ENCODE measurements at places on chromosomes 4 and X.
A peak's percentile ranks its signal among the peaks of the same experiment; 100 is the strongest.

DNA sequence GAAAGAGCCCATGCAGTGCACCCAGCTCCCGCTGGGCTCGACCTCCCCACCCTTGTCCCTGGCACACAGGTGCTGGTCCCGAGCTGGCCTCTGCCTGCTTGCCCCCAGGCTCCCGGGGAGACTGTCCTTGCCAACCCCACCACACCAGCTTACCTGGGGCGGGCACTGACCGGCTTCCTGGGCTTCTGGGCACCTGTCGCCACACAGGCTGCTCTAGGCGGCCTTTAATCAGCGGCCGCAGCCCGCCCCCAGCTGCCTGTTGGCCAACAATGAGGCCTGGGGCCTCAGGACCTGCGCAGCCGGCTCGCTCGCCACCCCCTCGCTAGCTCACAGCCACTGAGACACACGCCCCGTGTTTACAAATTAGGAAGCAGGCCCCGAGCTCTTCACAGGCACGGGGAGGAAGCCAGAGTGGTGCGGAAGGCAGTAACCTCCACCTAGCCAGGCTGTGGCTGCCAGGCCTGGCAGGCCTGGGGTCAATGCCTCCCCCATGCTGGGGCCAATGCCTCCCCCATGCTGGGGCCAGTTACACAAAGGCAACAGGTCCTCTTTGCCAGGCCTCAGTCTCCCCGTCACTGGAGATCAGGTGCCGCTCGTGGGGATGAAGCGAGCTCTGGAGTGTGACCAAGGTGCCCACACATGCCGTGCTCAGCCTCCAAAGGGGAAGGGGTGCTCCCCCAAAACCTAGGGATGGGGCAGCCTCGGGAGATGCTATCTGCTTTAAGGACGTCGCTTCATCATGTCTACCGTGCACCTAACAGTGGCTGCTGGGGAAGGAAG is at the start of gene TREX2:
TSS of gene TREX2 (minus strand) at position 201 of the 780 bp plus-strand sequence. CDS start 626 bp downstream, outside the sequence.
- no peak for DNase-seq

DNA sequence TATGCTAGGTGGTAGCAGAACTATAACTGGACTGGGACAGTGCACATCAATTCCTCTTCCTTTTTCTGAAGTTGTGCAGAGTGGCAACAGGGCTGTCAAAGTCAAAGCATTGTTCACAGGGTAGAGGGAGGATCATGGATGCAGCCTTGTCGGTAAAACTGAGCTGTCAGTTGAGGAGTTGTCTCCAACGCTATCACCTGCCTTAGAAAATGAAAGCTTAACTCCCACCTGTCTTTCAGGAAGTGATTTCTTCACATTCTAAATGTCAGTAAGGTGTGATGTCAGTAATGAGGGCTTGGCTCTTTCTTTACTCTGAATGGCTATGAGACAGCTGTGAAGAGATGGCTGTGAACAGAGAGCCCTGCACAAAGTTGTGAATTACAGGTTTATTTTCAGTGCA is 66.4 kb upstream of the BANK1 start:
- no peak for DNase-seq

GRCh38 chr4:304969-305680 is at the start of gene ZNF732:
Gene ZNF732 (minus strand): TSS chr4:305474. CDS start chr4:305310, 164 bp downstream.
- no peak for DNase-seq

DNA sequence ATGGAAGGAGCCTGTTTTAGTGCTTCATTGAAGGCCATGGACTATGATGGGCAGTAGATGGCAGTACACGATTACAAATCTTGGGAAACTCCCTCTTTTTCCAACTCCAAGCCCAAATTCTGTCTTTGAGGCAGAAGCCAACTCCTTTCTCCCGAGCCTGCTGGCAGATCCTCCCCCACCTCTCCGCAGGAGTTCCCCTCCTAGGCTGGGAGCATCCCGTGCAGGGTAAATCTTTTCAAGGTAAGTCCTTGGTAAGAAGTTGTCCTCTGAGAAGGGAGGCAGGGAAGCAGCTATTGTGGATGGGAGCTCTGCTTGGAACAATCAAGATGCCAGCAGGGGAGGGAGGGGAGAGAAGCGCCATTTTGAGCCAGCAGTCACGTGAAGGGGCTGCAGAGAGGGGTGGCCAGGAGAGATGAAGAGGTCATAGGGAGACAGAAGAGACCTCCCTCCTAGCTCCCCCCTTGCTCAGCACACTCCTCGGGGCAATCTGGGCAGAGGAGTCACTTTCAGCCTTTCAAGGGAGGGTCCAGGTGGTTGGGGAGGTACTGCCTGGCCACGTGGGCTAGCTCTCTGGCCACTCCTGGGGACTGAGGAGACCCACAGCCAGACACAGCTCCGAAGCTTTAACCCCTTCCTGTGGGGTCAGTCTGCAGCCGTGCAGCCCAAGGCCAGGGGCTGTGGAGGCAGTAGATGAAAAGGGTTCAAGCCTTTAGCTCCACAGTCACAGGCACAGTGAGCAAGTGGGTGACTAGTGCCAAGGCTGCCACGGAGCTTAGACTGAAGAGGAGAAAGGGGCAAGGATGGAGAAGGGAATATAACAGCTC is 9.6 kb downstream of the CC2D2A start:
- peak; percentile 11 for DNase-seq

- DNase-seq, result no peak
These were observed 163.2 kb downstream of the HHIP start for GRCh38 chr4:144809056-144809640.

Measured in RPMI8226 (cell line).